ENCODE measurements at places on chromosomes 16 and 17.

- DNase-seq = no peak
These were observed 33.4 kb downstream of the TRAF4 start for GRCh38 chr17:28777178-28777577.

DNA sequence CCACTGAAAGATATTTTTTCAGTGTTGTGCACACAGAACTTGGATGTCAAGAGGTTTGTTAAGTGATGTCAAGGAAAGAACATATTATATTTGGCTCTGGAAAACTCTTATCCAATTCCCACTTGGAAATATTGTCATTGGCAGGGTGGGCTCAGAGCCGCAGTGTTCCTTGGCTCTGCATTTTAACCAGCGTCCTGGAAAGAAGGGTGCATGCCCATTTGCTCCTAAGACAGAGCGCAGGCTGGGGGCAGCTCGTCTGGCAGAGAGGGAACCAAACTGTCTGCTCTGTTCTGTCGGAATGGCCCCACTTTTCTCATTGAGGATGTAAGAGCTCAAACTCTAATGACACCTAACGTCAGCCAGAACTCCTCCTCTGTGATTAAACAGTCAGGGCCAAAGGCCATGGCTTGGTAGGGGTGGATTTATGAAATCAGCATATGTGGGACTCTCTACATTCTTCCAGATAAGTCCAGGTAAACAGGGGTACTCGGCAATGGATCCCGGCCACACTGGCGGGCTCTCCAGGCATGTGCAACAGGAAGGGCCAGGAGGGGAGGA is 18.0 kb downstream of the SLC47A1 start:
- DNase-seq = no peak

DNA sequence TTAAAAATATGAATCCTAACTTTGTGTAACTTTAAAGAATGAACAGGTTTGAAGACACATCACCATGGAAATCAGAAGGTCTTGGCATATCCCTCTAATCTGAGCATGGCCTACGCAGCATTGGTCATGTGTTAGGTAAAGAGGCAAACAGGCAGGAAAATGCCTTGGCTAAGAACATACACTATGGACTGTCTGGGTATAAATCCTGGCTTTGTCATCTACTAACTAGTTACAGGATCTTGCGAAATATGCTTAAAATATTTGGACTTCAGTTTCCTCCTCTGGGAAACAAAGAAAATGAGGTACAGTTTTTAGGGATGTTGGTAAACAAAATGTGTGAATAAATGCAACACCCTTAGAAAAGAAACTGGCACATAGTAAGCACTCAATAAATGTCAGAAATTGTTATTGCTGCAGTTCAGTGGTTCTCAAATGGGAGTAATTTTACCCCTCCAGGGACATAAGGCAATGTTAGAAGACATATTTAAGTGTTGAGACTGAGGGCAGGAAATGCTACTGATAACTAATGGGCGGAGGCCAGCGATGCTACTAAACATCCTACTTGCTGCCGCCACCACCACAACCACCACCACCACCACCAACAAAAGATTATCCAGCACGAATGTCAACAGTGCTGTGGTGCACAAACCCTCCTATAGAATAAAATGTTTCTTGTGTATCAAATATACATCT is 770.8 kb upstream of the SOX9 start:
- DNase-seq = no peak

- no peak for DNase-seq
These were observed 71.5 kb downstream of the SCNN1B start for GRCh38 chr16:23373436-23374219.

DNA sequence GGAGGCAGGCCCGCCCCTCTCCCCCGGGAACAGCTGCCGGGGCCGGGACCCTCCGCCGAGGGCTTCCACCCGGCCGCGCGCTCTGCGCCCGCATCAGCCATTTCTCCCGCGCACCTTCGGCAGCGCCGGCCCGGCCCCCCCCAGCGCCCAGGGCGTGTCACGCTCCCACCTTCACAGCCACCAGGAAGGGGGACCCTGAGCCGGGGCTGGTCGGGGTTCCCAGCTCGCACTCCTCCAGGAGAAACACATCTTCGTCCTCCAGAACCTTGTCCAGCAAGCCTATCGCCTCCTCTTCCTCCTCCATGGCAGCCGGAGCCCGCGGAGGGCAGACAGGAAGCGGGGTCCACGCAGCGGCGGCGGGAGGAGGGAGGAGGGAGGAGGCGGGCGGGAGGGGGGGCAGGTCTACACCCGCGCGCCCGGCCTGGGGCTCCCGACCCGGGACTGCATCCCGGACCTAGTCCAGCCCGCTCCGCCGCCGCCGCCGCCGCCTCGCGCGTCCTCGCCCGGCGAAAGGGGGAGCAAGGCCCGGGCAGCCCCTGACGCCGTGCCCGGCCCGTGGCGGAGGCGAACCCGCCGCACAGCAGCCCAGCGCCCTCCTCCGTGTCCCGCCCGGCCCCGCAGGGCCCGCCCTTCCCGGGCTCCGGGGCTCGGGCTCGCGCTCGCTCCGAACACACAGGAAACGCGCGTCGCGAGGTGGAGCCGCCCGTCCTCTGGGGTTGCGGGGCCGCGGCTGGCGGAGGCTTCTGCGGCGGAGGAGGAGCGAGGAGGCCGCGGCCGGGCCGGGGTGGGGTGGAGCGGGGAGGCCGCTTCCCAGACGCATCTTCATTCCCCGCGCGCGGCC is 70.8 kb downstream of the ABR start:
- DNase-seq = peak; percentile 32

DNA sequence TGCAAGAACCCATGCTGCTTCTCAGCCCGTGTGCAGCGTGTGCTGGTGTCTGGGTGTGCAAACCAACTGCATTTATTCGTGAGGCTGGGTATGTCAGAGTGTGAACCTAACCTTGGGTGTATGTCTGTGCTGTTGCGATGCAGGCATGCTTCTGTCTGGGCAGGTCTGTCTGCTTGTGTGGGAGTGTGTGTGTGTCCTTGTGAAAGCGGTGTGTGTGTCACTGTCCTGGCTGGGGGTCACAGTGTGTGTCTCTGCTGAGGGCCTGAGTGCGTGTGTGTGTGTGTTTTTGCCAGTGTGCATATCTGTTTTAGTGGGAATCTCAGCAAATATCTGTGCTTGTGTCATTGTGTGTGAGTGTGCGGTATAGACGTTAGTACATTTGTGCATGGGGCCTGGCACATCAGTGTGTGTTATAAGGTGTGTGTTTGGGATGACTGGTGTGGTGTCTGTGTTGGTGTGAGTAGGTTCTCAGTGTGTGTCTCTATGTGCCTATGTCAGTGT is 121.8 kb downstream of the CYLD start:
- no peak for DNase-seq

DNA sequence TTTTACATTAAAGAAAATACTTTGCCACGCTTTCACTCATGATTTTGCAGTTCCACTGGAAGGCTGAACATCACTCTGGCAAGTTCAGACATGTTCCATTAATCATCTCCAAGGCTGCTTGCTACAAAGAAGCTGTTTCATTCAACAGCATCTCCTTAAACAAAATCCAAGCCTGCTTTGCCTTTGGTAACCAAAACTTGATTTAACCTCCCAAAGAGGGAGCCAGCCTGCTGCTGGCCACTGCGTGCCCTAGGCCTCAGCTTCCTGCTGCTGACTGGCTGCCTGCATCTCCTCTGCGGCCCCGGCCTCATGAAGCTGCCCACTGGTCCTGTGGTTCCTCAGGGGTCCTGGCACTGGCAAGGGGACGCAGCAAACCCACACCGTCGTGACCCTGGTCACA is 31.8 kb downstream of the ANKRD11 start:
- no peak for DNase-seq

- DNase-seq = no peak
These were observed 10.9 kb upstream of the SP2 start for GRCh38 chr17:47884905-47885730.

DNA sequence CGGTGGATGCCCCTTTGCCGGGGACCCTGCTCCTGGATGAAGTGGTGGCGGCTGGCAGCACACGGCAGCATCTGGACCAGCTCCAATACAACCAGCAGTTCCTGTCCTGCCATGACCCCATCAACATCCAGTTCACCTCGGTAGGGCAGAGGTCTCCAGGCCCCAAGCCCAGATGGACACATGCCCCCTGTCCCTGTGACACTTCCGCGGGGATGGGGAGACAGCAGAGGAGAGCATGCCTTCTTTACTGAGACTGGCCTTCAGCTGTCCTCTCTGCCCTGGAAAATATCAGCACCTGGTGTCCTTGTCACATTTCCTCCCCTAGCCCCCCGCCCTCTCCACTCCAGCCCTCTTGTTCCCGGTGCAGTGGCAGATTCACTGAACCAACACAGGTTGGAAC is 6.2 kb downstream of the CHAD start:
- no peak for DNase-seq

- no peak for DNase-seq
These were observed 7.4 kb downstream of the LRRC75A start for GRCh38 chr17:16484445-16485175.

DNA sequence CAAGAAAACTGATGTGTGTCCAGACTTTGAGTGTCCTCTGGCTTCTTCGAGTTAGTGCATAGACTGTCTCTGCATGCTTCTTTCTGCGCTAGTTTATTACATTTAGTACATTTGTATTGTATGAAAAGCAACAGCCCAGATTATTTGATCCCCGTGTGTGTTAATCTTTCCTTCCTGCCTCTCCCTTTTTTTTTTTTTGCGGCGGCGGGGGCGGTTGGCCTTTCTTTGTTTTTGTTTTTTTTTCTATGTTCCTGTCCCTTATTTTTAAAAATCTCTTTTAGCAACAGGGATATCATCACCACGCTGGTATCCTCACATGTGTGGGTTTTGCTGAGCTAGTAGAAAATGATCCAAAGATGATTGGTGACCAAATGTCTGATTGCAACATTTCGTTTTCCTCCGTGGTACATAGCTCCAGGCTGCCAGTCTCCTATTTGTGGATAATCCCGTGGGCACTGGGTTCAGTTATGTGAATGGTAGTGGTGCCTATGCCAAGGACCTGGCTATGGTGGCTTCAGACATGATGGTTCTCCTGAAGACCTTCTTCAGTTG is 9.4 kb downstream of the SCPEP1 start:
- no peak for DNase-seq

DNA sequence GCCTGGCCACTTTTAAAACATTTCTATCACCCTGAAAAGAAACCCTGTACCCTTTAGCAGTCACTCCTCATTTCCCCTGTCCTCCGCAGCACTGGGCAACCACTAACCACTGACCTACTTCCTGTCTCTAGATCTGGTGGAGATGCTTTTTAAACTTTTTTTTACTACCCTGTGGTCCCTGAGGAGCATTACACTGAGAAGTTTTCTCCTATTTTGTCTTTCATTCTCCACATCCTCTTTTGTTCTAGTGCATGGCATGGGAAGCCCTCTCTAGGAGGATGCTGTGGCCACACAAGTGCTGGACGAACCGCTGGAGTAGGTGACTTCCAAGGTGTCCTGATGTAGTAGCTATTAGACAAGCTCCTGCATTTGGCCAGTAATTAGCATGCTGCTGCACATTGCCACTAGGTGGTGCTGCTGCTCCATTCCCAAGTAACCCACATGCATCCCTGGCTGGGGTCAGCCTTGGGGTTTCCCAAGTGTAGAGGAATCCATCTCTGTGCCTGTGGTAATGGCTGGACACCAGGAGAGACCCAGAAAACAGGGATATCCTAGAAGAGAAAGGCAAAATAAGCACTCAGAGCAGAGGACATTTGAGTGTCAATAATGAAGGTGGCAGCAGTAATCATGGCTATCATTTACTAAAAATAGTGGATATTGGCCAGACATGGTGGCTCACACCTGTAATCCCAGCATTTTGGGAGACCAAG is 143.8 kb upstream of the CRHR1 start:
- peak; percentile 32 for DNase-seq

- no peak for DNase-seq
These were observed 16.5 kb upstream of the ZC3H18 start for GRCh38 chr16:88553739-88554138.

GRCh38 chr16:27498916-27499658 is 50.6 kb downstream of the GTF3C1 start:
- no peak for DNase-seq

DNA sequence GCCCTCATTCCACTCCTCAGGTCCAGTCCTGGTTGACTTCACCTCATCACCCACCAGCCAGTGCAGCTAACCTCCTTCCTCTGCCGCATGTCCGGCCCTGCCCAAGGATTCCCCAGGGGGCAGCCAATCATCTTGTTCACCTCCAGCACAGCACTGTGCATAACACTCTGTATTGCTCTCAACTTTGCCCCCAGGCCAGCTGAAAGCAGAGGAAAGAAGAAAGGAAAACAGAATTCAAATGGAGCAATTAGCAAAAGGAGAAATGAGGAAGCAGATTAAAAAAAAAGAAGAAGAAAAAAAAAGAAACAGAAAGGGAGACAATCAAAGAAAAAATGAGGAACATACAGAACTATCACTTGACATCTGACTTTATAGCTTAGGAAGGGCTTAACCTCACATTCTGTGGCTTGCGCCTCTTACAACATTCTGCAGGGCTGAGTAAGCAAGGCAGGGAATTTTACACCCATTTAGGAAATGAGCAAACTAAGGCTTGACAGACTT is 26.1 kb downstream of the GAS7 start:
- DNase-seq = no peak

DNA sequence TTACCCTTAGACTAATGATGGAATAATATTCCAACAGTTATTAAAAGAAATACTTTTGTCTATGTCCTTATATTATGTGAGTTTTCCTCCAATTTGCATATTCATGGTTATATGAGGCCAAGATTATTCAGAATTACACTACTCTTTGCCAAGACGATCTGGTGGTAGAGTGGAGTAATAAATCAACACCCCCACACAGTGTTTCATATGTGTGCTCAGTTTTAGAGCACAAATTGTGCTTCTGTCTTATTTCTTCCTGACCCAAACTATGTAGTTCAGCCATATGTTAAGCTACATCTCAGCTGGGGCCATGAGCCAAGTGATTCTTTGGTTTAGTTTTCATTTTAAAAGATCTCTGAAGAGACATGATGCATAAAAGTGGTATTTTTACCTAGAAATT is 26.9 kb upstream of the PPM1E start:
- no peak for DNase-seq

GRCh38 chr16:22638393-22639206 is 127.9 kb downstream of the NPIPB5 start:
- no peak for DNase-seq

- no peak for DNase-seq
These were observed 34.5 kb downstream of the FAM222B start for GRCh38 chr17:28807925-28808634.

- no peak for DNase-seq
These were observed 47.8 kb downstream of the PDPK1 start for GRCh38 chr16:2585651-2586081.

- DNase-seq = no peak
These were observed 234.3 kb downstream of the IRX3 start for GRCh38 chr16:54052271-54052670.

GRCh38 chr17:79841369-79842135 is 2.3 kb upstream of the CBX4 start:
- no peak for DNase-seq
